ENCODE measurements at places on chromosomes 7 and 10. TPM values are rescaled to one million over a fixed set of nuclear protein-coding genes. Genes with fewer than 3 reads are reported as not detected.

- no peaks in the 10 kb centered on the region for H3K36me3 ChIP-seq
- H3K4me1 ChIP-seq: no peaks in the 10 kb centered on the region
- H3K27ac ChIP-seq: no peak overlapping the region
- DNase-seq: no peak
These were observed 73.0 kb upstream of the CABCOCO1 start for GRCh38 chr10:61589547-61590243.

- H3K4me1 ChIP-seq: peaks cover 17% of the 10 kb centered on the region
- no peak overlapping the region for H3K4me3 ChIP-seq
- H3K36me3 ChIP-seq: peaks cover 37% of the 10 kb centered on the region
- H3K27me3 ChIP-seq: no peaks in the 10 kb centered on the region
- DNase-seq: no peak
These were observed 54.5 kb downstream of the WAC start for GRCh38 chr10:28587270-28587969.

- DNase-seq: no peak
- no peaks in the 10 kb centered on the region for H3K36me3 ChIP-seq
- no peaks in the 10 kb centered on the region for H3K27me3 ChIP-seq
- peak overlapping the region; percentile 27 for H3K27ac ChIP-seq
- no peak overlapping the region for H3K4me3 ChIP-seq
These were observed 280.4 kb downstream of the KCNMA1 start for GRCh38 chr10:77357185-77357584.

GRCh38 chr7:156162451-156162850 is 350.2 kb upstream of the SHH start:
- no peak for DNase-seq
- no peak overlapping the region for H3K27ac ChIP-seq
- H3K4me3 ChIP-seq: no peak overlapping the region
- no peaks in the 10 kb centered on the region for H3K4me1 ChIP-seq
- H3K27me3 ChIP-seq: peaks cover 26% of the 10 kb centered on the region
- no peaks in the 10 kb centered on the region for H3K36me3 ChIP-seq

- no peaks in the 10 kb centered on the region for H3K27me3 ChIP-seq
- no peaks in the 10 kb centered on the region for H3K4me1 ChIP-seq
- no peak overlapping the region for H3K27ac ChIP-seq
- H3K36me3 ChIP-seq: no peaks in the 10 kb centered on the region
- no peak overlapping the region for H3K4me3 ChIP-seq
These were observed 456.1 kb upstream of the FOXK1 start for GRCh38 chr7:4225881-4226523.

- no peak overlapping the region for H3K27ac ChIP-seq
- no peaks in the 10 kb centered on the region for H3K4me1 ChIP-seq
- no peaks in the 10 kb centered on the region for H3K27me3 ChIP-seq
- no peak overlapping the region for H3K4me3 ChIP-seq
- no peaks in the 10 kb centered on the region for H3K36me3 ChIP-seq
These were observed 662.9 kb downstream of the CCSER2 start for GRCh38 chr10:84991301-84991700.

DNA sequence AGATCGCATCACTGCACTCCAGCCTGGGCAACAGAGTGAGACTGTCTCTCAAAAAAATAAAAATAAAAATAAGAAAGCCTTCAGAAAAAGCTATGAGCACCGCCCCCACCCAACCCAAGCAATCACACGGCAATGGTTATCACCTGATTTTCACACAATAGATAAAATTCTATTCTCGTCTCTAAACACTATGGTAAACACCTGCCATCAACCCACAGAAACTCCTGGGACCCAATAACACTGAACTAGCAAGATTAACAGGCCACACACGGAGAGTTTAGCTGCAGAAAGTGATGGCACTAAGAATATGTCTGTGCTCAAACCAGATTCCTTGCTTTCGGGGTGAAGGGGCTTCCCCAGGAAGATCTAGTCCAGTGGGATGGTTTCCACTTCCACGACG is 173.8 kb downstream of the DIP2C start:
- H3K4me1 ChIP-seq: peaks cover 12% of the 10 kb centered on the region
- no peak overlapping the region for H3K27ac ChIP-seq
- no peak overlapping the region for H3K4me3 ChIP-seq
- H3K36me3 ChIP-seq: no peaks in the 10 kb centered on the region
- H3K27me3 ChIP-seq: no peaks in the 10 kb centered on the region

GRCh38 chr7:28808796-28809533 is 149.2 kb downstream of the TRIL start:
- no peak overlapping the region for H3K27ac ChIP-seq
- H3K4me1 ChIP-seq: no peaks in the 10 kb centered on the region
- DNase-seq: peak; percentile 70
- H3K27me3 ChIP-seq: no peaks in the 10 kb centered on the region
- no peaks in the 10 kb centered on the region for H3K36me3 ChIP-seq
- no peak overlapping the region for H3K4me3 ChIP-seq

GRCh38 chr7:36847946-36848345 is 123.7 kb upstream of the AOAH start:
- no peak overlapping the region for H3K4me3 ChIP-seq
- no peaks in the 10 kb centered on the region for H3K36me3 ChIP-seq
- H3K4me1 ChIP-seq: no peaks in the 10 kb centered on the region
- H3K27me3 ChIP-seq: no peaks in the 10 kb centered on the region

GRCh38 chr7:130513447-130513846 is 21.6 kb downstream of the MEST start:
- no peak overlapping the region for H3K4me3 ChIP-seq
- H3K27ac ChIP-seq: no peak overlapping the region
- H3K36me3 ChIP-seq: peaks cover 8% of the 10 kb centered on the region
- no peaks in the 10 kb centered on the region for H3K4me1 ChIP-seq
- no peak for DNase-seq
- no peaks in the 10 kb centered on the region for H3K27me3 ChIP-seq

DNA sequence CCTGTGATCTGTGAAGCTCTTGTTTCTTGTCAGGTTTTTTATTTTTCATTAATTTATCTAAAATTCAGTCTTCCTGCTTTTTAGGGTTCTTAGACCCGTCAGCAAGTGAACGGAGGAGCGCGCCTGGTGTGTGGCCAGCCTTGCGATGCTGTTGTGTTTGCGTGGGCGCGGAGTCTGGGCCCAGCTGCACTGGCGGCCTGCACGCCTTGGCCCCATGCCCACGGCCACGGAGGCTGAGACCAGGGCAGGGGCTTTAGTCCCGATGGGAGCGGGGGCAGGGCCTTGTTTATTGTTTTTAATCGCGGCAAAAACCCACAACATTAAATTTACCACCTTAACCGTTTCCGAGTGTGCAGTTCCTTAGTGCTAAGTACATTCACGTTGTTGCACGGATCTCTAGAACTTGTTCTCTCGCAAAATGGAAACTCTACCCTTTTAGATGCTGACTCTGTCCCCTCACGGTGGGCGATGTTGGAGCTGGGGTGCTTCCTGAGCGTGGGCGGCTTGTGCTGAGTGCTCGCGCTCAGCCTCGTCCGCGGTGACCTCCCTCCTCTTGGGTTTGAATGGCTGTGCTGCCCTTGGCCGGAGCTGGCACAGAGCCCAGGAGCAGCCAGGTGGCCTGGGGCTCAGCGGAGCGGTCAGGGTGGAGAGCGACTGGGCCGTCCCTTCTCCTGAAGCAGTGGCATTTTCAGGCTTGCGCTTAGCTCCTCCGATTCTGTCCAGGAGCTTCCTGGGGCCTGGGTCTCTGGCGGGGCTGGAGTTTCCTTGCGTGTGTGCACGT is 69.1 kb downstream of the INPP5A start:
- H3K27me3 ChIP-seq: no peaks in the 10 kb centered on the region
- no peak for DNase-seq
- H3K4me3 ChIP-seq: no peak overlapping the region
- H3K4me1 ChIP-seq: peaks cover 11% of the 10 kb centered on the region
- H3K36me3 ChIP-seq: no peaks in the 10 kb centered on the region

DNA sequence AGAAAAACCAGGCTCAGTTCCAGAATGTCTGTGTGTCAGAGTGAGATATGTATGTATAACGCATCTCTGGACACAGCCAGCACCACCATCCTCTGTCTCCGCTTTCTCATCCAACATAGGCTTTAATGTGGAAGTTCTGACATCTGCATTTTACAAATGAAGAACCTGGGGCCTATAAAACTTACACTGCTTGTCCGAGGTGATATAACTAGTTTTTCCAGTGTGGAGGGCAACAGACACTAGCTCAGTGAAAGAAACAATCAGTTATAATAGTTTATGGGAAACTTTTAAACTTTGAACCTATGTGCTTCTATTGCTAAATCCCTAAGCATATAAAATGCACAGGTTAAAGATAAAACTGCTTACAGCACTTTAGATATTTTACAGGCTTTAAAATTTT is 208.7 kb downstream of the CRPPA start:
- H3K27ac ChIP-seq: peak overlapping the region; percentile 73
- peak; percentile 11 for DNase-seq
- H3K27me3 ChIP-seq: no peaks in the 10 kb centered on the region
- H3K36me3 ChIP-seq: no peaks in the 10 kb centered on the region
- H3K4me1 ChIP-seq: no peaks in the 10 kb centered on the region
- no peak overlapping the region for H3K4me3 ChIP-seq

DNA sequence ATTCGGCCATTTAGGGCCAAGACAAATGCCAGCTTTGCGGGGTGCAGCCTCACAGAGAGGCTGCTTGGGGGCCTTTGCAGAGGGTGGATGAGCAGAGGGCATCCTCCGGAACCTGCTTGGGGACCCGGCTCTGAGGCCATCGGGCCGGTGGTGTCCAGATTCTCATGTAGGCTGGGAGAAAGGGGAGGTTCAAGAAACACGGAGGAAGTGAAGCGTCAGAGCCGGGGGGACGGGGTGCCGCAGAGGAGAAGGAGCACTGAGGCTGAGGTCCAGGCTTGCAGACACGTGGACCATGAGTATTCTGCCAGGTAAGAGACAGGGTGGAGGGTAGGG is 150.7 kb upstream of the SHH start:
- H3K27me3 ChIP-seq: no peaks in the 10 kb centered on the region
- H3K36me3 ChIP-seq: no peaks in the 10 kb centered on the region
- no peak for DNase-seq
- H3K4me3 ChIP-seq: no peak overlapping the region

DNA sequence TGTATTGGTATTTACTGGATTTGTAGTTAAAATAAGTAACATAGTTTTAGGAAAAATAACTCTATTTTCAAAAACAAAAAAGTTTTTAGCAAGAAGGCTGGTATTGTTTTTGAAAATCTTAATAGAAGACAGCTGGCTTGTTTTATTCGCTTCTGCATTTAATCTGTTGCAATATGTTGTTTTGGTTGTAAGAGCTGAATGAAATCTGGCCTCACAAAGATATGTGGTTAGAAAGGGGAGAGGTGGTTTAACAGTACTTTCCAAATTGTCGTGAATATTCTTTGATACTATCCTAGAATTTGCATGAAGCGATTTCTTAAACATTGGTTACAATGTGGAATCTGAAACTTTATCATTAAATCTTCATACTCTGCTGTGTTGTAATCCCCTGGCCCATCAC is 355.9 kb upstream of the FZD8 start:
- no peak overlapping the region for H3K4me3 ChIP-seq
- DNase-seq: no peak
- H3K36me3 ChIP-seq: no peaks in the 10 kb centered on the region
- H3K27ac ChIP-seq: no peak overlapping the region

DNA sequence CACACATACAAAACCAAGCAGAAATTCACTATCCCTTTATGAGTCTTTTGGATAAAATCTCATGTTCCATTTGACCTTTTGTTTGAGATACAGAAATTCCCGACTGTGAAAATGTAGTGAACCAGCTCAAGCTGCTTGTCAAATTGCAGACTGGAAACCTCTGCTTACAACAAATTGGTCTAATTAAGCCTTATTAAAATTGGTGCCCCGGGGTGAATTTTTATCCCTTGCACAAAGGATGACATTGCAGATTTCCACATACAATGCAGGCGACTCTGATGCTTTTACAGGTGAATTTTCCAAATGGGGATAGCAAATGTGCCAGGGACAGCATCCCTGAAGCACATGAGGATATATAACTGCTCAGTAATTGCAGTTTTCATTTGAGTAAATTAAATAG is 257.3 kb downstream of the BMPER start:
- no peak overlapping the region for H3K27ac ChIP-seq
- no peak overlapping the region for H3K4me3 ChIP-seq

- H3K4me3 ChIP-seq: no peak overlapping the region
- H3K36me3 ChIP-seq: no peaks in the 10 kb centered on the region
- no peak for DNase-seq
- H3K27me3 ChIP-seq: no peaks in the 10 kb centered on the region
- H3K27ac ChIP-seq: no peak overlapping the region
- no peaks in the 10 kb centered on the region for H3K4me1 ChIP-seq
These were observed 9.9 kb downstream of the SMKR1 start for GRCh38 chr7:129512192-129512591.

DNA sequence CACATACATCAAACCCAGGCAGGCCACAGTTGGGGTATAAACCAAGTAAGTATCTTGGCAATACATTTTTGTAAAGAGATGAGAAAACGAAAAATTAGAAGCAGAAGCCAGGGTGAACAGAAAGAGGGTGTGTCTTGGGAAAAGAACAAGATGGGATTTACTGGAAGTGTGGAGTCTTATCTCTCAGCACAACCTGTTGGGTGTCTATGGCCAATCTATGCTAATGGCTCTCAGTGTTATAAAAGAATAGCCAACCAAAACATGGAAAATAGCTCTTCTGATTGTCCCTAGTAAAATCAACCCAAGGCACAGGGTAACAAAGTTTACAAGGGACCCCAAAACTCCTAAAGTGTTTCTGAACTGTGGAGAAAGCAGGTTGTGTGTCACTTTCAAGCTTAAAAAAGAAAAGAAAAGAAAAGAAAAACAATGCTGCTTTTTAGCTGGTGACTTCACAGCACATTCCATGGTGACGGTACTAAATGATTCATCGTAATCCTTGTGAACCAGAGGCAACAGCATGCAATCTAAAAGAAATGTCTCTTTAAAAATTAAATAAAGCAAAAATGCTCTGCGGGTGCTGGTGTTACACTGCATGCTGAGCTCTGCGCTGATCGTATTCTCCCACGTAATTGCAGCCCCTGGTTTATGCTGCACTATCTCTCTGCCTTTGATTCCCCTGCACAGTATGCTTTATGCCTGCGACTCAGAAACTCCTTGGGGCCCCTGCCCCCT is 100.8 kb downstream of the C10orf90 start:
- DNase-seq: no peak
- H3K4me1 ChIP-seq: no peaks in the 10 kb centered on the region
- no peaks in the 10 kb centered on the region for H3K36me3 ChIP-seq

GRCh38 chr10:6141296-6142151 is 52.7 kb downstream of the RBM17 start:
- H3K4me1 ChIP-seq: peaks cover 21% of the 10 kb centered on the region
- H3K27ac ChIP-seq: peak overlapping the region; percentile 11
- no peaks in the 10 kb centered on the region for H3K36me3 ChIP-seq
- H3K27me3 ChIP-seq: peaks cover 18% of the 10 kb centered on the region
- peak overlapping the region; percentile 13 for H3K4me3 ChIP-seq
- no peak for DNase-seq

Gene PRTFDC1
- 4.9 TPM for total RNA-seq

Gene RAB19
- total RNA-seq: 87.9 TPM

Gene GARIN1A
- 1.4 TPM for total RNA-seq

Gene CLDN3
- total RNA-seq: 1,369 TPM

Gene PAPOLB
- total RNA-seq: not detected

Gene CUTC
- total RNA-seq: 6.7 TPM

Gene FAM131B
- 2.2 TPM for total RNA-seq

Gene SCART1
- total RNA-seq: 6.5 TPM

Gene RPEL1
- total RNA-seq: not detected

Gene FAM25A
- not detected for total RNA-seq

Gene GCK
- total RNA-seq: 0.96 TPM
